ENCODE measurements at places on chromosomes 11 and 22.

DNA sequence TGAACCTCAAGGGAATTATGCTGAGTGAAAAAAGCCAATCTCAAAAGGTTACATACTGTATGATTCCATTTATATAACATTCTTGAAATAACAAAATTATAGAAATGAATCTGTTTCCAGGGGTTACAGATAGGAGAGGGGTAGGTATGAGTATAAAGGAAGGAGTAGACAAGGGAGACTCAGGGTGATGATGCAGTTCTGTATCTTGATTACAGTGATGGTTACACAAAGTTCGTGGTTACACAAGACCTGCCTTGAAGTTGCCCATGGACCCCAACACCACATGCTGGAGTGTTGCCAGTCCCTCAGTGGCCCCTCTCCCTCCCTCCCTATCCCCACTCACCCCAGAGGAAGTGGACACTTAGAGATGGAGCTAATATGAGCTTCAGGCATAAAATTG, 20.3 kb downstream of the STK33 start:
- no peak for DNase-seq

DNA sequence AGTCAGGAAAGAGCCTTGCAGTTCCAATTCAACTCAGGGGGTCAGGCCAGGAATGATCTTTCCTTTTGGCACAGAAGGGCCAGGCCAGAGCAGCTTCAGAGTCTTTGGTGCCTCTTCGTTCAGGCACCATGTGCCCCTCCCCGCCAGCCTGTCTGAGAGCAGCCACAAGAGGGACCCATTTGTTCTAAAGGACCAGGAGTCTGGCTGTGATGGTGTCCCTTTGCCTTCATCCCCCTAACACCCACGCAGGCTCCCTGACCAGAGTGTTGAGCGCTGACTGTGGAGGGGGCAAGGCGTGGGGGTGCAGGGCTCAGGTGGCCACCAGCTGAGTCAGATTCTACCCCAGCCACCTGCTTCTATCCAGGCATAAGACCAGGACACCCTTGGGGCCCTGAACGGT, 156.4 kb downstream of the TTC17 start:
- DNase-seq = no peak

- DNase-seq = no peak
Measured at GRCh38 chr22:43243324-43243723, 56.4 kb upstream of the TTLL12 start.

DNA sequence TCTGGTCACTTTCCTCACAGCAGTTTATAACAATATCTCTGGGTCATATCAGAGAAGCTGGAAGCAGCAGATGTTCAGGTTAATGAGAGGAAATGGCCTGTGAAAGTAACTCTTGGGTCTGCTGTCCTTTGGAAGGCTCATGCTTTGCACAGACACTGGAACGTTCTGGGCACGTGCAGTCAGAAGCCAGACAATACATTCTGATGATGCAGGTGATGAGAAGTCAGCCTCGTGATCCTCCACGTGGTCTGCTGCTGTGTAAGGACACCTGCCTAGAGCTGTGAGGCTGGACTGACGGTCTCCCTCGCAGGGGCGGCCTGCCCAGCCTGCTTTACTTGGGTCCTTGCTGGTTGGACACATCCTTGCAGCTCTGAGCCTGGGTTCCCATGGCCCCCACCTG, 18.8 kb upstream of the ADORA2A start:
- no peak for DNase-seq

DNA sequence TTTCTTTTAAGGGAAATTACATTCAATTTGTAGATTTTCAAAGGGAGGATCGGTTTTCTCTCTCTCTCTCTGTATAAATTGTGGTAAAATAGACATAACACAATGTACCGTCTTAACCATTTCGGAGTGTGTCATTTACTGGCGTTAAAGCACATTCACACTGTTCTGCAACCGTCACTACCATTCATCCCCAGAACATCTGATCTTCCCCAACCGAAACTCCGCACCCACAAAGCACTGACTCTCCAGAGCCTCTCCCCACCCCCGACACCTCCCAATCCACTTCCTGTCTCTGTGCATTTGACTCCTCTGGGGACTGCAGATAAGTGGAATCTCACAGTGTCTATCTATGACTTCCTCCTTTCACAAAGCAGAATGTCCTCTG, 15.9 kb upstream of the GRAMD4 start:
- DNase-seq = peak; percentile 39

GRCh38 chr11:16013649-16014275, 342.6 kb downstream of the SOX6 start:
- DNase-seq = no peak

DNA sequence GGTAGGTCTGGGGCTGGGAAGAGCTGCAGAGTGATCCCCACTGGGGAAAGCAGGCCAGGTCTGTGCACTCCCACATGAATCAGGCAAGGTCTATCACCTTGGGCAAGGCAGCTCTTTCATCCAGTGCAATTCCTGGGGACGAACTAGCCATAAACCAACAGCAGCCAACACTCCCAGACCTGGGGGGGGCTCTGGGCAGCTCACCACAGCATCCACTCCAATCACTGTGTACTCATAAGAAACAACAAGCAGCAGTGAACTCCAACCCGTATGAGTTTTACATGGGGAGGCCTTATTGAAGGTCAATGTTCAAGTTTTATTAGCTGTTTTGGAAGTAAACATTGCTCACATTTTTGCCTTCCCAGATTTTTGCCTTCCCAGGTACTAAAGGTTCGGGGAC, 157.4 kb upstream of the NAV2 start:
- DNase-seq = no peak

DNA sequence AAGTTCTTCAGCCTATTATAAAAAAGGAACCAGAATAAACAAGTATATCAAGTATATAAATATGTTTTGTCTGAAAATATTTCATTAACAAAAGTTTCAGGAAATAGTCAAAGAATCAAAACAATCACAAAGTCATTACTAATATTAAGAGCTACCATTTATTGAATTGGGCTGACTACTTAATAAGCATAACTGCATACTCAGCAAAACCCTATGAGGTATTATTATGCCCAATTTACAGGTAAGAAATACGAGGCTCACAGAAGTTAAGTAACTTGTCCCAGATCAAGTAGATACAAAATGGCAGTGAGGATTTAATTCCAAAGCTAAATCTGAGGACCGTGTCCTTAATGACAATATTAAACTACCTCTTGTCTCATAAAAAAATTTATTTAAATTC, 52.2 kb downstream of the EIF3M start:
- no peak for DNase-seq

GRCh38 chr22:39825661-39826102, 67.9 kb downstream of the ENTHD1 start:
- no peak for DNase-seq

DNA sequence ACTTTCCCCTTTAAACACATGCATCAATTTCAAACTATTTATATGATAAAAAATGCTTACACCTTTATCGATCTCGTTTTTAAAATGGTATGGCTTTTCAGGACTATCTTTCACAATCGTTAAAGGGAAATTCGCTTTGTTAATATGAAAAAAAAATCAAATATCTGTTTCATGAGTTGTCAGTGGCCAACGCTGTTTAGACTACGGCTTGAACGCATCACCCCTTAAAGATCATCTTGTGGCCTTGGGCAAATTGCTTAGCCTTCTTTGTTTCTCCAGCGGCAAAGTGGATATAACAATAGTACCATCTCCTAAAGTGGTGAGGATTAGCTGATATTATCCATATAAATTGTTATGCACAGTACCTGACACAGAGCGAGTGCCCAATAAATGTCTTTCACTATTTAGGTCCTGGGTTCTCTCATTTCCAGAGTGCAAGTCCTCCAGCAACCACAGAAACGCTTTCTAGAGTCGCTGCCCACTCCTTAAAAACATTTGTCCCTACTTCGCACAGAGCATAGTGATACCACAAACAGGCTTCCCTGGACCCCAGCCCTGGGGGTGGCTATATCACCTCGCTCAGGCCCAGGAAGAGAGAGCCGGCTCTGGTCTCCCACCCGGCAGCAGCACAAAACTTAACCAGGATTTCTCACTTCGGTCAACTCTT, 904 bp downstream of the SLC35F2 start:
- no peak for DNase-seq

GRCh38 chr11:9617940-9618339, 44.5 kb downstream of the WEE1 start:
- DNase-seq = no peak

DNA sequence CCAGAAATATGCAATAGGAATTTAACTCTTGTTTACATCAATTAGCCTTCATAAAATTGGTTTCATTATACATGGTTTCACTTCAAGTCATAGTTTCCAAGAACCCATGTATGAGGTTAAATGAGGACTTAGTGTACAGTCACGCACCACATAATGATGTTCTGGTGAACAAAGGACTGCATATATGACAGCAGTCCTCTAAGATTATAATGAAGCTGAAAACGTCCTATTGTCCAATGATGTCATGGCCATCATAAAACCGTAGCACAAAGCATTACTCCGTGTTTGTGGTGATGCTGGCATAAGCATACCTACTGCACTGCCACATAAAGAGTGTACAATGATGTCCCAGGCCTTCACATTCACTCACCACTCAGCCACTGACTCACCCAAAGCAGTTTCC, 31.1 kb downstream of the SMCO4 start:
- DNase-seq = no peak

GRCh38 chr11:69828971-69829344, 9.7 kb upstream of the FGF3 start:
- DNase-seq = no peak

DNA sequence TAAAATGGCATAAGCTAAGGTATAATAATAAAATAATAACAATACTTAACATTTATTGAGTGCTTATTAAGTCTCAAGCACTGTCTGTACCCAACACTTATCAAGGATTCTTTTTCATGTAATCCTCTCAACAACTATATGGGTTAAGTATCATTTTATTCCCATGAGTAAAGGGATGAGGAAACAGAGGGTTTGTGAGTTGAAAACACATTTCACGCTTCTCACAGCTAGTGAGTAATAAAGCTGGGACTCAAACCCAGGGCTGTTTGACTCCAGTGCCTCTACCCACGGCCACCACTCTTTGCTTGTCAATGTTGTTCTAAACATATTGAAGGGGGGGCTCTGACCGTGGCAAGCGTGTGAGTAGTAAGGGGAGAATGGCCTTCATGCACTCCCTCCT, 8.7 kb downstream of the CD3E start:
- no peak for DNase-seq

GRCh38 chr11:122686111-122686510, 30.6 kb downstream of the UBASH3B start:
- DNase-seq = no peak

GRCh38 chr11:61418136-61418535, 11.6 kb downstream of the CPSF7 start:
- no peak for DNase-seq

GRCh38 chr22:49951000-49951677, 9.4 kb upstream of the PIM3 start:
- no peak for DNase-seq

DNA sequence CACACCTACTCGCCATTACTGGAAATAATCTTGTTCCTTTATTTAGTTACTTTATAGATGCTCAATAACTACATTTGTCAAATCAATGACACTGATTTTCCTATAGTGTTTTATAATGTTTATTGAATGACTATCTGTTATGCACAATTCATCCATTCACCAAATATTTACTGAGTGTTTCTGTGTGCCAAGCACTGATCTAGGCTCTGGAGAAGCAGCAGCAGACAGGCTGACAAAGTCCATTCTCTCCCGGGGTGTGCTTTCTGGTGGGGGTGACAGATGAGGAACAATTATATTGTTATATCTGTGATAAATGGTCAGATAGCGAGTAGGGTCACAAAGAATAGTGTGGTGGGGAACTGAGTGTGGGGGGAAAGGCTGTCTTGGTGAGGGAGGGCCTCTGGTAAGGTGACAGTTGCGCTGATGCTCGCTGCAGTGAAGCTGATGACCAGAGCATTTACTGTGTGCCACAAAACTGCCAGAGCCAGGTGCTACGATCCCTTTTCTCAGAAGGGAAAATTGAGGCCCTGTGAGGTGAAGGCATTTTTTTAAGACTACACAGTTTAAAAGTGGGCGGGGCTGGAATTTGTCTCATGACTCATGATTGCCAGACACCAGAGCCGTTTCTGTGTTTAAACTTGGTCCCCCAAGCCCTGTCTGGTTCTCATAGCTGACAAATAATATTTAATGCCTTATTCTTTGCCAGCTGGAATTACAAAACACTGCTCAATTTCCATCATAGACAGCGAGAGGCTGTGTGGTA, 10.2 kb downstream of the PACS1 start:
- DNase-seq = no peak

- DNase-seq = no peak
Measured at GRCh38 chr11:47272706-47273105, 2.8 kb downstream of the MADD start.

DNA sequence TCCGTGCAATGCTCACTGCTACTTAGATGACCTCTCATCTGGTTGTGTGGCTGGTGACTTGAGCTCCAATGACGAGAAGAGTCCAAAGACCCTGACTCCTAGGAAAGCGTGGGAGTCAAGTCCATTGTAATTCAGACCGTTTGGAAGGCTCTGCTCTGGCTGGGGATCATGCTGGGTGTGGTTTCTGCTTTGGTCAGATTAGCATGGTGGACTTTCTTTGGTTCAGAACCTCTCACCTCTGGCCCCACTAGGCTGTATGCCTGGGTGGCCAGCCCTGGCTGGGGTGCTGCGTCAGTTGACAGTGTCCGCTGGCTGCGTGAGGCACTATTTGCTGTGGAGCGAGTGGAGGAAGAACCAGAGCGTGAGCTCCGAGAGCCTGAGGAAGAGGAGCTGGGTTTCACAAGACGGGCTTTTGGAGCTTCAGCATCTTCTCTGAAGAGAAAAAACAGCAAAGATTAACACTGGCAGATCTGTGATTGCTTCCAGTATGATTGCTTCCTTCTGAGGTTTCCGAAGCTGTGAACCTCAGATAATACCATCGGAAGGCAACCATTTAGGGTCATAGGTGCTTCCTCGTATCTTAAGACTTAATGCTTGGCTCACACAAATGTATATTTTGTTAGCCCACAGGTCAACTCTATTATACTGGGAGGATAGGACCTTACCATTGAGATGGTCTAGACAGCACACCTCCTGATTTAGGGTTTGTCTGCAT, 11.6 kb upstream of the HSPA8 start:
- DNase-seq = no peak

- DNase-seq = no peak
Measured at GRCh38 chr11:36577859-36578258, 10.1 kb downstream of the RAG1 start.

DNA sequence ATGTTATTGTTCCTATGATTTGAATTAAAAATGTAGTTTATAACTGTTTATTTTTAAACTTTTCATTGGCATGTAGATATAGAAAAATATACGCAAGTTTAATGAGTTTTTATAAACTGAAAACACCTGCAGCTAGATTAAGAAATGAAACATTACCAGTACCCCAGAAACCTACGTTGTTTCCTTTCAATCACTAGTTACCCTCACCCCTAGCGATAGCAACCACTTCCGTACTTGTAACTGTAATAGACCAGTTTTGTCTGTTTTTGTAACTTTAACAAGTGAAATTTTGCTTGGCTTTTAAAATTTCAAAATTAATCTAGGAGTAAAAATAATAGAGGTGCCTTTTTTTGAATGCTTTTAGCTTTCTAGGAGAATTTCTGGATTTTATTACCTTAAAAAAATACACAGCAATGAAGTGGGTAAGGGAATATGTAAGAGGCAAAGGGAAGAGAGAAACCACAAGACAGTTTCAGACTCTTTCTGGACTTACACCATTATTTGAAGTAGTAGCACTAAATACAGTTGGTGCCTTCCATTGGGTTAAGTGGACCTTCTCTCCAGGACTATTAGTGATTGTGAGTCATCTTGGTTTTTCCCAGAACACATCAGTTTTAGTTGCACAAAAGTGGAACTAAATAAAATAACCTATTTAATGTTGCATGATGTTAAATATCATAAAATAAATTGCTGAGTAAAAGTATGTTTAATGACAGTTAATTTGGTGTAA, 18.7 kb upstream of the NAT10 start:
- DNase-seq = no peak

- no peak for DNase-seq
Measured at GRCh38 chr11:10601837-10602236, 33.4 kb upstream of the LYVE1 start.

All from stimulated activated CD4-positive, alpha-beta T cell treated with anti-CD3 and anti-CD28 coated beads, TNF-alpha, amount 100 ng/mL, for 24 hours (primary cell).